ENCODE measurements at places on chromosomes 7 and 10.

DNA sequence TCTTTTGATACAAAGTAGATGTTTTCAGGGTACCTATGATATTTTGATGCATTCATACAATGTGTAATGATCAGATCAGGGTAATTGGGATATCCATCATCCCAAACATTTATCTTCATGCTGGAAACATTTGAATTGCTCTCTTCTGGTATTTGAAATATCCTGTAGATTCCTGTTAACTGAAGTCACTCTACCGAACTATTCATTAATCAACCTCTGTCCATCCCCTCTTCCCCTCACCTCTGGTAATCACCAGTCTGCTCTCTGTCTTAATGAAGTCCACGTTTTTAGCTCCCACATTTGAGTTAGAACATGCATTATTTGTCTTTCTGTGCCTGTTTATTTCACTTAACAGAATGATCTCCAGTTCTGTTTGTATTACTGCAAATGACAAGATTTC lies 11.3 kb downstream of the MTG1 start:
- DNase-seq = no peak

DNA sequence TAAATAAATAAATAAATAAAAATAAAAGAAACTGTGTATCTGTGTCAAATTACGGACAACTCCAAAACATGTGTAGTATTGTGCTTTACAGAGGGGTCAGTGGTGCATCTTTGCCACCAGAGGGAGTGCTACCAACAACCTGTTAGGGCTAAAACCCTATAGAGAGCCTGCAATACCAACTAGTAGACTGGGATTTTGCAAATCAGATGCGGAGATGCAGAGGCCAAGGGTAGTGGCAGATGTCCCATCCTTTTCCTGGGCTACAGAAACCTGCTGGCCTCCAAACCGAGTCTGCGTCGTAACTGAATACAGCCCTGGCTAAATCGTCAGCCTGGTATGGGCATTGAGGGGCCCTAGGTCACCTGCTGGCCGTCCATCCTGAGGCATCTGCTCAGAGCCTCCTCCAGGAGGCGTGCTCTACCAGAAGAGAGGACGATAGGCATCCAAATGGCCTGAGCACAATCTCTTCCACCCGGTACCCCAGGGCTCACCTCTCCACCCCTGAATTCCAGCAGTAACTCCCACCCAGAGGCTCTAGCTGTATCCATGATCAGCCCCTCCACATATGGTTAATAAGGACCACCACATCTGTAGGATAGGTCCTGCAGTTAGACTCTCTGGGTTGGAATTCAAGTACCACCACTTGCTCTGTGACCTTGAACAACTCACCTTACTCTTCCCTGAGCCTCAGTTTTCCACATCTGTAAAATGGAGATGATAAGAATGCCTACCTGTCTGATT lies 6.2 kb upstream of the RRP12 start:
- DNase-seq = no peak

DNA sequence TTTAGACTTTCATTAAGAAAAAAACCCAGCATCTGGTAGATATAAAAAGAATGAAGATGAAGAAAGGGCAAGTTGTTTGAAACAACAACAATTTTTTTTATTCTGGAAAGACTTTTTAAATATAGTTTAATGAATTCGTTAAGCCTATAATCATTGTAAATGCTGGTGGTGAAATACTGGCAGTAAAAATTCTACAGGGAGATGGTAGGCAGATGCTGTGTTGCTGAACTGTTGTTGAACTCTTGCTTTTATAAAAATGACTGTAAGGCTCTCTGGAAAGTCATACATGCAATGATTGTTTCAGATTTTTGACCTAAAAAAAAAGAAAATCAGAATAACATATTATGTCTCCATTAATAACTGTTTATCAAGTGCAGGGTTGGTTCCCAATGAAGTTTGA lies 39.0 kb downstream of the SCIN start:
- DNase-seq = no peak

GRCh38 chr10:6236349-6237198 lies 33.8 kb downstream of the PFKFB3 start:
- no peak for DNase-seq

DNA sequence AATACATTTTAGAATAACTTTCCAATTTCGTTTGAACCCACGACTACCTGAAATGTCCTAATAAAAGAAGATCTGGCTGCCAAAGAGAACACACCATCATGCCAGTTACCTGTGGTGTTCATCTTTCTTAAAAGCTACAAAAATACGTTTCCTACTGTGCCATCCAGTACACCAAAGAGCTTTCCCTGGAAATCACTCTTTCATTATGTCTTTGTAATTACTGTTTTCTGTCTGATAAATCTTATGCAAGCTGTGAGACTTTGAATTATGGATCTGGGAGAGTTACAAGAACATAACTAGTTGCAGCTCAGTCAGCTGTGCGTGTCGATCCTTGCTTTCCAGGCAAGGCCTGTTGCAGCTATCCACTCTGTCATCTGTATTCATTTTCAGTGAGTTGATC lies 12.5 kb upstream of the POM121L12 start:
- no peak for DNase-seq

DNA sequence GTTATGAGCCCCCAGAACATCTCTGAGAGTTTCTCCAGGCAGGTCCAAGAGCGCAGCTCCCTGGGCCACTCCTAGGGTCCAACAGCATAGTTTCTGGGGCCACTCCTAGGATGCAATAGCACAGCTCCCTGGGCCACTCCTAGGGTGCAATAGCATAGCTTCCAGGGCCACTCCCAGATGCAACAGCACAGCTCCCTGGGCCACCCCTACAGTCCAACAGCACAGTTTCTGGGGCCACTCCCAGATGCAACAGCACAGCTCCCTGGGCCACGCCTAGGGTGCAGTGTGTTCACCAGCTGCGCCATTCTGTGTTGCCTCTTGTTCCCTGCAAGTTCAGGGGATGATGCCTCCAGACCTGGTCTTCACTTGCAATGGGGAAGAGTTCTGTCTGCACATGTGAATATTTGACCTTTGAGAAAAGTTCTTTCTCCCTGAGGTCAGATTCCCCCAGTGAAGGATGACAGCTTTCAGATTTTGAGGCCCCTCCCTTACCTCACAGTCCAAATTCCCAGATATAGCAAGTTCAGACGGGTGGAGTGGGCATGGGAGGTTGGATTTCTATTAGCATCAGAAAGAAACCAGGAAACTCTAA lies 43.0 kb upstream of the LEP start:
- DNase-seq = no peak

DNA sequence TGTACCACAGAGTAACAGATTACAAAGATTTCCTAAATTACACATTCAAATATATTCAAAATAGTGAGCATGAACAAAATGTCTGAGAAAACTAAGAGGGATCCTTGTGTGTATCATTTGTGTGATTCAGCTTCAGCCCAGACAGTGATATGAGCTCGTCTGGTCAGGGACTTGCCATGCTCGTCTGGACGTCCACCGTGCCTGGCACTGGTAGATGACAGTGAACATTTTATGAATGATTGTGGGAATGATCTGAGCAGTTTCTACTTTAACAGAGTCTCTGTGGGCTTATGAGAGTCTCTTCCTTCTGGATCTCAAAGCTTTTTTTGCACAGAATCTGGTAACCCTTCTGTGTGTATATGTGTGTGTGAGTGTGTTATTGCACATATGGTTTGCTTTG lies 34.2 kb upstream of the ANKRD2 start:
- DNase-seq = no peak

- no peak for DNase-seq
Observed at GRCh38 chr7:149768931-149769330, 4.5 kb downstream of the ZNF467 start.

DNA sequence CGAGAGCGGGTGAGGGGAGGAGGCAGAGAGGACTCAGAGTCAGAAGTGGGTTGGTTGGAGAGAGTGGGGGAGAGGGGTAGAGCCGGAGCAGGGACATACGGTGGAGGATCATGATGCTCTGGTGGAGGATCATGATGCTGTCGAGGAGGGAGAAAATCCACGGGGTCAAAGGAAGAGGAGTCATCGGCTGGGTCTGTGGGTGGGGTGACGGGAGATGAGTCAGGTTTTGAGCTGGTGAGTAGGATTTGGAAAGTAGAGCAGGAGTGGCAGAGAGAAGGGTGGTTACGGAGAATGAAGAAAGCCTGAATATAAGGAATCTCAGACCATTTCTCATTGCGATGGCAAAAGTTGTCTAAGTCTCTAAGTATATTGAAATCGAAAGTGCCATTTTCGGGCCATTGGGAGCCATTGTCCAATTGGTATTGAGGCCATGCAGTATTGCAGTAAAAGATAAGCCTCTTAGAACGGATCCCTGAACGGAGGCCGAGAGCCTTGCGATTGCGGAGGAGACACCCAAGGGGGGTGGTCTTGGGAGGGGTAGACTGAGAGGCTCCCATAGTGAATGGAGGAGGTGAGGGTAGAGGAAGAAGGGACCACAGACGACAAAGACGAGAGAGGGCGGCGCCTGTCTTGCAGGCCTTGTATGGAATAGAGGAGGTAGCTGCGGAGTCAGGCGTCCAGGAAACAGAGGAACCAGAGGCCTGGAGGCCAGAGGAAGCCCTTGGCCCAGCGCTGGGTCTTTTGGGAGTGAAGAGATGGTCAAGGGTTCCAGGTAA lies 23.8 kb downstream of the SCIN start:
- DNase-seq = no peak

DNA sequence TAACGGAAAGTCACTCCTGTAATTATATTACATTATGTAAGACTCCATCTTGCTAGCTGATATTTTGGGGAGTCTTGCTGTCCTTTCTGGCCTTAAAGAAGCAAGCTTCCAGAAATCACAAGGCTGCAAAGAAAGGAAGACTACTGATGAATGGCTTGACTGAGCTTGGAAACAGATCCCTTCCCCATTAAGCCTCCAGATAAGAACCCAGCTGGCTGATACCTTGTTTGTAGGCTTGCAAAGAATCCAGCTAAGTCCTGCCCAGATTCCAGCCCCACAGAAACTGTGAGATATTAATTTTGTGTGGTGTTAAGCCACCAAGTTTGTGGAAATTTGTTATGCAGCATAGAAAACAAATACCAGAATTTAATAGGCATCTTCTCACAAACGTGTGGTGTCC lies 49.9 kb upstream of the TMEM106B start:
- DNase-seq = no peak

DNA sequence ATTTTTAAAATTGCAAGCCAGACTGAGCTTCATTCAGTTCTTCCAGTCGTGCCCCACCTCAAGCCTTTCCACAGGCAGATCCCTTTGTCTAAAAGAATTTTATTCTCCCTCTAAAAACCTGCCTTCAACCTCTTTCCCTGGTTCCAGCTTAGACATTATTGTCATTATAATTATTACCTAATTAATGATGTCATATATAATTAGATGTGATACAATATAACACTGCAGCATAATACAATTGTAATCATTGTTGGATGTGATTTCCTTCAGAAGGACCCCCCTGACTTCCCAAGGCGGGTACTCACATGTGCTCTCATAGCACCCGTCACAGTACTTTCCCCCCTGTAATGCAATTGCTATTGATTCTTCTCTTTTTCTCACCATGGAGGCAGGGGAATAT lies 88.6 kb downstream of the GPAM start:
- no peak for DNase-seq

DNA sequence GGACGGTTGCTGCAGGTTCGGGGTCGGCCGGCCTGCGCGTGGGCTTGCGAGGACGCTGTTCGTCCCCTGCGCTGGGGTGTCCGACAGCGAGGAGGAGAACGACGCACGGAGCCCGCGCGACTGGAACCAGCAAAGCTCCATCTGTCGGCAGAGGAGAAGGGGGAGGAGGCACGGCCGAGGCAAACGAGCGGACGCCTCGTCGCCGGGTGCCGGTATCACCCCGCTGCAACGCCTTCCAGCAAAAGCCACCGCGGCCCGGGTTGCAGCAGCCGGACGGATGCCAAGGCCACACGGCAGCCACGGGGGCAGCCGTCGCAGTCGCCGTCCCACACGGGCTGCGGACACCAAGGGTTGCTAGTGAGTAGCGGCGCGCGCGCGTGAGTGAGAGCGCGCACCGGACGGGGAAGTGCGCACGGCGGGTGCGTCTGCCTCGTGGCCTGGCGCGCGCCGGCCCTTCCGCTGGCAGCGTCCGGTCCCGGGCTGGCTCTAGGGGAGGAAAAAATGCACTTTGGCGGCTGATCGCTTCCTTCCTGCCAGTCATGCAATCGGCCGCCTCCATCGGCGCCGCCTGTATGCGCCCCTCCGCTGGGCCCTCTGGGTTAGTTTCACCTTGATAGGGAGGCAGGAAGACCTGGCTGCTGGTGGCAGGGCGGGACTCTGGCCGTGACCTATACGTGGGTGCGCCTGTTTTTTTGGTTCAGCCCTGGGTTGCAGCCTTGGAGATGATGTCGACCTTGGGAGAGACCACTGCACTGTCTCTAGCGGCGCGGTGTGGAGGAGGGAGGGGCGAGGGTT lies 434 bp downstream of the STAMBPL1 start:
- DNase-seq = no peak

GRCh38 chr7:129053938-129054437 lies 923 bp downstream of the TNPO3 start:
- no peak for DNase-seq

GRCh38 chr7:153392726-153393125 lies 633.2 kb downstream of the ACTR3B start:
- no peak for DNase-seq

DNA sequence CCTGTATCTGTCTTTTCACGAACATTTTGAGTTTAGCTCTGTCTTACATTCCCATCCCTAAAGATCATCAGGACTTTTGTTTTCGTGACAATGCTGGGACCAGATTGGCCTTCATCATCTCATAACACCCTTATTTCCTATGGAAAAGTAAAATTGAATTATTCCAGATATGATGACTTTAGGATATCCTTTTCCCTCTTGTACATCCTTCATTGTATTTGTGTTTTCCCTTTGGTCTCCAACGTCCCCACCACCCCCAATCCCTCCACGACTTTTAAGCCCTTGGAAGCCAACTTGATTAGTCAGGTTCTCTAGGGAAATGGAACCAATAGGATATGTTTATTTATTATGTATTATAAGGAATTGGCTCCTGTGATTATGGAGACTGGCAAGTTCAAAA lies 167.6 kb downstream of the ARL4A start:
- DNase-seq = no peak

DNA sequence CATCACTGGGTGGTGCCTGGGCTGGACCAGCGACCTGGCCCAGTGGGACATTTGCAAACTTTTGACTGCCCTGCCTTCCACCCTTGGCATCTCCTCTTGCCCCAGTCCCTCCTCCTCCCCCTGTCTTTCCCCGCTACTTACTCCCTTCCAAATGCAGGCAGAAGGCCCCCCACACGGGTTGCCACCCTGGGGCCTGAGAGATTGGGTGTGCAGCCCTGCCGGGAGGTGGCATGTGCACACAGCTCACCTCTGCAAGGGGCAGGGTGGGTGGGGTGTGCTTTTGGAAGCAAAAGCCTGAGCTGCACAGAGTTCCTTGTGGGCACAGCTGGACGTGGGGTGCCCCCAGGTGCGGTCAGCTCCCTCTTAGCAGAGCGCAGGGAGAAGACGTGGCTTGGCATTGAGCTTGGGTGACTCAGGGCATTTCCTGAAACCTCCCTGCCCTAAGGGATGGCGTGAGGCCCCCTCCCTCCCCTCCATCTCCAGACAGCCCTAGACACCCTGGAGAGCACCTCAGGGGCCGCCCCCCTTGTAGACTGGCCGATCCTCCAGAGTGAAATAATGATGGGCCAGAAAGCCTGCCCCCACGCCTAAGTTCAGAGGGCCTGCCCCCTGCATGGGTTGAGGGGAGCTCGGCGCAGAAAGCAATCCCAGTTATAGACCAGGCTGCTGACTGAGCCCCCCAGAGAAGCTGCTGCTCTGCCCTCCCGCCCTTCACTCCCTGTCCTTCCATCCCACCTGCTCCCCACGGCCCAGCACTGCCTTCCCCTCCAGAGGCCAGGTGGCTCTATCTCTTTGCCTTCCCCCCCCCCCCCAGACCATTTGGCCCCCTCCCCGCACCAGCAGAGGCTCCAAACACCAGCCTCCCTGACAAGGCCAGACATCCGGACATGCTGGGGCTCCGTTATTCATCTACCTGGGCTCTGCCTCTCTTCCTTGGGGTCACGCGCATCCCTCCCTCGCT lies 2.3 kb upstream of the SHH start:
- DNase-seq = no peak

All from activated CD8-positive, alpha-beta memory T cell treated with anti-CD3 and anti-CD28 coated beads for 1 hour (primary cell).